ENCODE measurements at places on chromosomes 1 and 21.

DNA sequence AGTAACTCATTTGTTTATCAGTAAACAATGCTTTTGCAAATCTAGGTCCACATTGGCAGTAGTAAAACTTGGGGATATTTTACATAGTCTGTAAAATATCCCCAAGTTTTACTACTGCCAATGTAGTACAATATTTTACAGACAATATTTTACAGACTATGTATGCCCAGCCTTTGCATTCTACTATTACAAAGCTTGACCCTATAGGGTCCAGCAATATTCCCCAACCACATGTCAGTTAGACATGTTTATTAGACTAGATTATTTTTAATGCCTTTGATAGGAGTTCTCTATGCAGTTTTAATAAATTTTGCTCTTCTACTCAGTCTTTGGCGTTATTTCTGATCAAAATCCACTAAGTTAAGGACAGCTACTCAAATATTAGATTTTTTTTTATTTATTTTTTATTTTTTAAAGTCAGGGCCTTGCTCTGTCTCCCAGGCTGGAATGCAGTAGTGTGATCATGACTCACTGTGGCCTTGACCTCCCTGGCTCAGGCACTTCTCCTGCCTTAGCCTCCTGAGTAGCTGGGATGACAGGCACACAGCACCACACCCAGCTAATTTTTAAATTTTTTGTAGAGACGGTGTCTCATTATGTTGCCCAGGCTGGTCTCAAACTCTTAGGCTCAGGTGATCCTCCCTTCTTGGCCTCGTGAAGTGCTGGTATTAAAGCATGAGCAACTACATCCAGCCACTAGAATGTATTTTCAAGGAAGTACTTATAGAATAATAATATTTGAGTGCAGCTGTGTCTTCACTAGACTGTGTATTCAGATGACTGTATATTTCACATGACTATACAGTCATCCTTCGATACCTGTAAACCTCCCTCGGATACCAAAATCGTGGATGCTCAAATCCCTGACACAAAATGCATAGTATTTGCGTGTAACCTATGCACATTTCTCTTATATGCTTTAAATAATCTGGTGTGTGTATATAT, 19.8 kb downstream of the MIER1 start:
- peak; percentile 54 for DNase-seq

GRCh38 chr1:8689431-8690252, 127.8 kb downstream of the RERE start:
- no peak for DNase-seq

GRCh38 chr21:28485301-28486022, 507.2 kb downstream of the LTN1 start:
- DNase-seq = peak; percentile 35

- no peak for DNase-seq
Observed at GRCh38 chr1:27136236-27136551, 18.7 kb downstream of the SLC9A1 start.

Data from GM04504 (cell line).